ENCODE measurements at places on chromosomes 4 and X.

DNA sequence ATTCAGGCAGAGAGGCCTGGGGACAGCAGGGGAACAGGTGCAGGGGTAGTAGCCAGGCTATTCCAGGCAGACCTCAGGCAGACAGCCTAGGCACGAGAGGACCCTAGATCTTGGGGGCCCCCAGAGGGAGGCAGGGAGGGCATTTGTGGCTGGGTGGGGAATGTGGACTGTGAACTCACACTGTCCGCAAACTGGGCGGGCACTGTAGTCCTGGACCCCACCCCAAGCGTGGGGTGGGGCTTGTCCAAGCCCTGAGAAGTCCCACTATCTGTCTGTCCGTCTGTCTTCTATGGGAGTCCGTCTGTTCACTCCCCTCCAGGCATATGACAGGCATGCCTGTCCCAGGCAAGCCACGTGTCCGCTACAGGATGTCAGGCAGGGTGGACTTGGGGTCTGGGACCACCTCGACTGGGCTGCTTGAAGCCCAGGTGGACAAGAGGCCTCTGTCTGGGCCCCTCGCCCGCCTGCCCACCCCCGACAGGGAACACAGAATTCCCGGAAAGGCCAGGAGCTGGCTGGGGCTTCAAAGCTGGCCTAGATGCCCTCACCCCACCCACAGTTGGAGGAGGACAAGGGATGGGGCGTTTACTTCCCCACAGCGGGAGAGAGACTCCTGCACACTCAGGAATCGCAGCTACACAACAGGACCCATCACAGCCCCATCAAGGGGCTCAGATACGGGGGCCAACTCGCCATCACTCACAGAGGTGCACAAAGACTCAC is at the start of gene SLC38A5:
TSS of gene SLC38A5 (minus strand) at position 151 of the 723 bp plus-strand sequence. CDS start 2,336 bp downstream, outside the sequence.
- no peaks in the 10 kb centered on the region for H3K27me3 ChIP-seq
- DNase-seq: no peak
- peaks cover 26% of the 10 kb centered on the region for H3K4me1 ChIP-seq
- H3K27ac ChIP-seq: peak within 1 kb of the TSS; percentile 96

GRCh38 chr4:56959100-56959499 is 18.3 kb downstream of the NOA1 start:
- DNase-seq: no peak
- no peak overlapping the region for H3K27ac ChIP-seq
- H3K4me3 ChIP-seq: no peak overlapping the region
- no peaks in the 10 kb centered on the region for H3K4me1 ChIP-seq
- peaks cover 32% of the 10 kb centered on the region for H3K36me3 ChIP-seq

- H3K4me1 ChIP-seq: no peaks in the 10 kb centered on the region
- no peak for DNase-seq
- H3K27ac ChIP-seq: no peak overlapping the region
- H3K27me3 ChIP-seq: peaks cover 53% of the 10 kb centered on the region
Observed at GRCh38 chr4:25021216-25021615, 9.5 kb downstream of the LGI2 start.

GRCh38 chrX:19177721-19178120 is 55.5 kb upstream of the ADGRG2 start:
- no peaks in the 10 kb centered on the region for H3K4me1 ChIP-seq
- no peaks in the 10 kb centered on the region for H3K27me3 ChIP-seq
- H3K4me3 ChIP-seq: no peak overlapping the region
- DNase-seq: no peak
- no peak overlapping the region for H3K27ac ChIP-seq

GRCh38 chr4:83358410-83358809 is 23.8 kb upstream of the HPSE start:
- H3K4me1 ChIP-seq: no peaks in the 10 kb centered on the region
- H3K27me3 ChIP-seq: peaks cover 8% of the 10 kb centered on the region
- DNase-seq: no peak
- H3K27ac ChIP-seq: no peak overlapping the region

- no peaks in the 10 kb centered on the region for H3K27me3 ChIP-seq
- H3K4me1 ChIP-seq: no peaks in the 10 kb centered on the region
- no peak for DNase-seq
- H3K4me3 ChIP-seq: no peak overlapping the region
- no peak overlapping the region for H3K27ac ChIP-seq
Observed at GRCh38 chr4:172104539-172104938, 291.3 kb downstream of the GALNTL6 start.
